Activated T-cell treated with anti-CD3 and anti-CD28 coated beads, Interleukin-2, amount 50 U/mL, for 72 hours (primary cell): ENCODE measurements at places on chromosomes 7 and 10. TPM values are rescaled to one million over a fixed set of nuclear protein-coding genes. Genes with fewer than 3 reads are reported as not detected.
A peak's percentile ranks its signal among the peaks of the same experiment; 100 is the strongest.

The SLC18A3 gene
- not detected for total RNA-seq

DNA sequence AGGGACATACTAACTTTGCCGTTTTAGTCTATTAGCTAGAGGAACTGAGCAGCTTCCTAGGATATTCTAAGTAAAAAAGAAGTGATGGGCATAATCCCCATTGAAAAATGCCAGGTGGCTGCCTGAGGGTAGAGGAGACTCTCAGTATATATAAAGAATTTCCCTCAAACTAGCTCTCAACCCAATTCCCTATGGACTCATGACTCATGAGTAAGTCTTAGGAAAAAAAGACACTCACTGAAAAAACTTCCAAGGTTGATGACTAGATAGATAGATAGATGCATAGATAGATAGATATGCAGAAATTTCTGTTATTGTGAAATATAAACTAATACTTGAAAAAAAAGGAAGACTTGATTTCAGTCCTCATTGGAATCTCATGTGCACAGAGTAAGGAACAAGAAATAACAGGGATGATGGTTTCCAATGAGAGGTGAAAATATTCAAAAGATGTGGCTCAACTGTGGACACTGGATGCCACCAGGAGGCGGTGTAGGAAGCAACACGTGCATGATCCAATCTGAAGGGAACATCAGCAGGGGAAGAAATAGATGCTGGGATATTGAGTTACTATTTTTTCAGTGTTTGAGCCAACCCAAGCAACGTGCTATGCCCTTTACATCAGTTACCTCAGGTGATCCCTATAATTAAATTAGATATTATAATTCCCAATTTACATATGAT is 711.0 kb upstream of the LRRTM3 start:
- DNase-seq, result no peak

- no peak for DNase-seq
Observed at GRCh38 chr10:92572362-92573090, 1.4 kb downstream of the IDE start.

- no peak for DNase-seq
Observed at GRCh38 chr7:11228515-11228914, 254.8 kb downstream of the PHF14 start.

- no peak for DNase-seq
Observed at GRCh38 chr10:36089790-36090440, 447.8 kb upstream of the FZD8 start.

The PRPS1L1 gene
- not detected for total RNA-seq

- DNase-seq, result peak; percentile 50
Observed at GRCh38 chr10:131641231-131641630, 259.6 kb upstream of the PPP2R2D start.

DNA sequence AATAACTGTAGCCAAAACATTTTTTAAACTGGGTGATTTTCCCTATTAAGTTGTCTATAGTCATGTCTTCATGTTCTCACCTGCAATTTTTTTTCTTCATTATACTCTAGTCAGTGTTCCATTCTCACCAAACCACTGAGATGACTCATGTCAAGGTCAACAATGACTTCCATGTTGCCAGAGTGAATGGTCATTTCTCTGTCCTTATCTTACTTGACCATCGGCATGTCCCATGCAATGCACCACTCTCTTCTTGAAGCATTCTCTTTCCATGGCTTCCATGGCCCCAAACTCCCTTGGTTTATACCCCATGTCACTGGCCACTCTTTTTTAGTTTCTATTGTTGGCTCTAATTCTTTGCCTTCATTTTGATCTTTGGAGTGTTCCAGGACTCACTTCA is 173.9 kb downstream of the PPP1R17 start:
- no peak for DNase-seq

The HMX2 gene
- total RNA-seq, result 0.58 TPM
